ENCODE measurements at places on chromosomes 6 and 20. TPM values are rescaled to one million over a fixed set of nuclear protein-coding genes. Genes with fewer than 3 reads are reported as not detected.

Gene ENPP5
- total RNA-seq, result 2.5 TPM

Gene PAX1
- total RNA-seq, result not detected

Gene CST9
- total RNA-seq, result not detected

Gene CHD6
- total RNA-seq, result 22.9 TPM

Gene ETV7
- total RNA-seq, result 1.0 TPM

Gene SLC44A4
- total RNA-seq, result not detected

Gene C6orf58
- not detected for total RNA-seq
